Left colon (tissue), 2 donors: ENCODE measurements at places on chromosomes 11 and 22.

- DNase-seq, result no peak
Observed at GRCh38 chr11:121489823-121490222, 37.1 kb upstream of the SORL1-AS1 start.

GRCh38 chr11:75509020-75509720 lies 16.6 kb downstream of the GDPD5 start:
- no peak for DNase-seq

DNA sequence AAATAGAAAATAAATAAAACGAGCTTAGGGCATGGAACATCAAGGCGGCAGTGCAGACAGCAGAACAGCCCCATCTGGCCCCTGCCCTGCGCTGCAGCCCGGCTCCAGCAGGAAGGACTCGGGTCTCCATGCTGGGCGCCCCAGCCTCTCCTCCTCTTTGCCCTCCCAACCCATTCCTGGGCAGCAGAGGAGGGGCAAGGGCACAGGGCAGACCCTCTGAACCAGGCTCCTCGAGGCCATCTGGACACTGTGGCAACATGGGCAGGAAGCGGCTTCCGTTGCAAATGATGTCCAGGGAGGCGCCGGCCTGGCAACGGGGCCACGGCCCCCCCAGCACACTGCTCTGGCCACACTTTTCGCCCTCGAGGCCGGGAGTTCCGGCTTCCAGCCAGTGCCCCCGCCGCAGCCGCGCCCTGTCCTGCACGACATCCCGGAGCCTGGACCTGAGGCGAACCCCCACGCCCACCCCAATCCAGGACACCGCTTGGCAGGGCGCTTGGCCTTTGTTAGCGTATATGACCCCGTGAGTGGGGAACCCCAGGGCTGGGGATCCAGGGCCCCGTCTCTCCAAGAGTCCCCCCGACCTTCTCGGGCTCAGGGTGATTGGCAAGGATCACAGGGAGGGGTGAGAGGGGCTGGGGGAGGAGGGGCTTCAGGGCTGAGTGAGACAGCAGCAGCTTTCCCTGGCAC lies 192.1 kb downstream of the IGLL1 start:
- no peak for DNase-seq

DNA sequence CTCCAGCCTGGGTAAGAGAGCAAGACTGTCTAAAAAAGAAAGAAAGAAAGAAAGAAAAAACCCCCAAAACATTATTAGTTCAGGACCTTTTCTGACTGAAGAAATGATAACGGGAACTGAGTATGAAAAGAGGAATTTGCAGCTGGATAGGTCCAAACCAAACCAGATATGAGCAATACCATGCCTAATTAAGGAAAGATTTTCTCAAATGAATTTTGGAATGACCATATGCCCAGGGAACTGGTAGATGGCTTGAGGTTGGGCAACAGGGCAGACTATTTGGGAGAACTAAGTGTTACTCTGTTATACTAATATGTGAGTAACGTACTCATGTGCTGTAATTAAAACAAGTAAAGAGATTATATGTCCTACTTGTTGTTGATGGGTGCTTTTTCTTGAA lies 186.1 kb downstream of the TMEM135 start:
- no peak for DNase-seq

GRCh38 chr11:66478729-66479393 lies 1.4 kb upstream of the DPP3 start:
- DNase-seq, result no peak

DNA sequence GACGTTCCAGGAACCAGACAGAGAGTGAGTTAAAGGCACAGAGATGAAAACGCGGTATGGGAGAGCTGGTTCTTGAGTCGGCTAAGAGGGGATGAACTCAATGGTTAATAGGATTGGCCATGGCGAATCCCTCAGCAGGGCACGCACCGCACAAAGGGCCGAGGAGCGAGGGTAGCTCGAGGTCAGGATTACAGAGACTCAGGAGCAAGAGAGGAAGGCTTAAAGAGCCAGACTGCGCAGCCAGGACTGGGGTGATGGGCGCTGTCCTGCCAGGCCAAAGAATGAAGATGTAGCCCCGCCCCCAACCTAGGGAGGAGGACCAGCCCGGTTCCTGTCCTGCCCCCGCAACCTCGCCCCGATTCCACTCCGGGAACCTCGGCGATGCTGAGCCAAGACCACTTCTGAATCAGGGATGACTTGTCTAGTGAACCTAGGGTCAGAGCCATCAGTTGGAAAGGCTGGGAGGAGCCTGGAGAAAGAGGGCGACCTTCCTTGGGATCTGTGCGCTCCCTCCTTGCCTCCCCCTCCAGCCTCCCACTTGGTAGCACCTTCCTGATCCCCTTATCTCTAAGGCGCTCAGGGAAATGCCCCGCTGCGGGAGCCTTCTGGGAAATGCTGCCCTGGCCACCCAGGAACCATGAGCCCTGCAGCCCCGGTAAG lies at the start of gene PLEKHB1:
Gene PLEKHB1, plus strand, starts transcription at position 610 of the 660 bp plus-strand sequence. Its CDS starts 28 bp downstream, at position 638.
- no peak for DNase-seq

- no peak for DNase-seq
Observed at GRCh38 chr11:116224889-116225200, 547.9 kb downstream of the BUD13 start.

DNA sequence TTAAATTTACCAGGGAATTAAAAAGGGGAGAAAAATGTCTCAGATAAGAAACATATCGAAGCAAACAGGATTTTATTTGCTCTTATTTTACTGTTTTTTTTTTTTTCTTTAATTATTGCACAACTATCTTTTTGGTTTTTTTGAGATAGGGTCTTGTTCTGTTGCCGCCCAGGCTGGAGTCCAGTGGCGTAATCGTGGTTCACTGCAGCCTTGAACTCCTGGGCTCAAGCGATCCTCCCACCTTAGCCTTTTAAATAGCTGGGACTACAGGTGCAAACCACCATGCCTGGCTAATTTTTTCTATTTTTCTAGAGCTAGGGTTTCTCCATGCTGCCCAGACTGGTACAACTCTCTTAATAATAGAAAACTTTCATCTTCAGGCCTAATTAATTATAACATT lies 32.5 kb downstream of the DRG1 start:
- no peak for DNase-seq

- DNase-seq, result peak; percentile 35
Observed at GRCh38 chr11:68904248-68904847, 657 bp downstream of the IGHMBP2 start.

- peak; percentile 84 for DNase-seq
Observed at GRCh38 chr11:61626580-61627380, 45.9 kb upstream of the SYT7 start.

DNA sequence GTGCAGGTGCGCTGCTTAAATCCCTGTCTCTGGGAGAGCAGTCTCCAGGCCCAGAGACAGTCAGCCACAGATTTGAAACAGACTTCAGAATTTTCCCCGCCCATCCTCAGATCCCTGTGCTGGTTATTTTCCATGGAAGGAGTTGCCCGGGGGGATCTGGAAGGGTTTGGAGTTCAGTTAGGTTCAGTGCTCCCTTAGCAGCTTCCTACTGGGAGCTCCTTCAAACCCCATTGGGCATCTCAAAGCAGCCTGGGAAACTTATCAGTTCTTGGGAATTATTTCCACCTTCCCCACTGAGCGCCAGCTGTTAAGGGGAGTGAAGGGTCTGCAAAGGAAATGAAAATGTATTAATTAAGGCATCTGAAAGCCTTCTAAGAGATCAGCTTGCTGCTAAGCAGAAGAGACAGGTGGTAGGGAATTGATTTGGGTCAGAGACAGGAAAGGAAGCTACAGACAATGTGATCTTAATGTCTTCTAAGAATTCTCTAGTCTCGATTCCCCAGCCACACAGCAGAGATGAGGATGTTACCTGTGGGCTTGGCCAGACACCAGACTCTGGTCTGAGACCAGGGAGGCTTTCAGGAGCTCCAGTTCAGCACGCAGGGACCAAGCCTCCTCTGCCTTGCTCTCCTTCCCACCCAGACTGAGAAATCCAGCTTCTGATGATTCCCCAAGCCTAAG lies 106.2 kb upstream of the TBCEL start:
- no peak for DNase-seq

DNA sequence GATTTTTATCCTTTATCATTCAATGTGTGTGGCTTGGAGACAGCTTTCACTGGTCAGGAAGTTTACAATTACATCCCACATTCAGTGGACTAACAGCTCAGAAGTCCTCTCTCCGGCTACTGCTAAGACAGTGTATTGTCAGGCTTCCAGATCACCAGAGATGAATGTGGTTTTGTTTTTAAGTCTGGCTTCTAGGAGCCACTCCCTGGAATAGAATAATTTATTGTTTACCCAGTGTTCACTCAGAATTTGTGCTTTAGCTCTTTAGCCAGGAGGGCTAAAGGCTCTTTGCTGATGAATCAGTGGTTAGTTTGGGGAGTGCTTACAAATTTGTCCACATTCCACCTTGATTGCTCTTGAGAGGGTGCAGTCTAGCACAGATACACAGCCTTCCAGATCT lies 26.5 kb downstream of the TRIM77 start:
- no peak for DNase-seq

- DNase-seq, result no peak
Observed at GRCh38 chr11:22337596-22338485, at the start of gene SLC17A6. Gene SLC17A6, plus strand, starts transcription at chr11:22338381. Its CDS starts 153 bp downstream, at chr11:22338534.

DNA sequence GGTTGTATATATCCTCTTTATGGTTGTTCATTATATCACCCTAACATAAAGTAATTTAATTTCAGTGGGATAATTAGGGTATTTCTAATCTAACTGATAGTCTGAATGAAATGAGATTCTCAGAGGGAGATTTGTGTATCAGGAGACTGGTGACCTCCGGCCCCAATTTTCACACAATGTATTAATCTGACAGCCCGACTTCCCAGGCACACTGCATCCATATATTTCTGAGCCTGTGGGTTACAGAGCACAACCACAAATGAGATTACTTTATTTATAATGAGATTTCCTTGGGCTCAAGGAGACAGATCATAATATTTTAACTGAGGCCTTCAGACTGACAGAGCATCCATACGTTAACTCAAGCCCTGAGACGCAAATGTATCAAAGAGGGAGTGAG lies 125.9 kb downstream of the RCN1 start:
- no peak for DNase-seq

DNA sequence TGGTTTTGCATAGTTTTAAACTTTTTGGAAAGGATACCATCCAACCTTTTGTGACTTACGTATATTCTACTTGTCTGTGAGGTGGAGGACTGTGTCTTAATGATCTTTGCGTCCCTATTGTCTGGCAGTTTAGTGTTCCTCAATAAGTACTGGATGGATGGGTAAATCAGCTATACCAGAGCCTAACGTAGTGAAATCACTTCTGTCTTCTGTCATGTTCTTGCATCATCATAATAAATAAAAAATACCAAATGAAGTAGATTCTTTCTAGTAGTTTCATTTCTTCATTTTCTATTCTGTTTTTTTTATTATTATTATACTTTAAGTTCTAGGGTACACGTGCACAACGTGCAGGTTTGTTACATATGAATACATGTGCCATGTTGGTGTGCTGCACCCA lies 66.4 kb downstream of the ACER3 start:
- no peak for DNase-seq

- DNase-seq, result no peak
Observed at GRCh38 chr11:14067686-14068085, 105.2 kb downstream of the SPON1 start.

GRCh38 chr22:40463017-40463631 lies 92.7 kb downstream of the SGSM3 start:
- no peak for DNase-seq

DNA sequence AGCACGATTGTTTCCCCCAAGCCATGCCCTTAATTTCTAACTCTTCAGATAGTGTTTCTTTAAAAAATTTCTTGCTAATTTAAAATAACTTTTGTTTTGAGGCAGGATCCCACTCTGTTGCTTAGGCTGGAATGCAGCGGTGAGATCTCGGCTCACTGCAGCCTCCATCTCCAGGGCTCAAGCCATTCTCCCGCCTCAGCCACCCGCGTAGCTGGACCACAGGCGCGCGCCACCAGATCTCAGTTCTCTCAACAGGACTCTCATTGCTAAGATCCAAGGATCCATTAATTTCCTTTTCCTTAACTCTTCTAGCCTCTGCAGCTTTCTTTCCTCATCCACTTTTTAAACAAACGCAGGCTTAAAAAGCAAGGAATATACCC lies 327 bp upstream of the MED17 start:
- no peak for DNase-seq

DNA sequence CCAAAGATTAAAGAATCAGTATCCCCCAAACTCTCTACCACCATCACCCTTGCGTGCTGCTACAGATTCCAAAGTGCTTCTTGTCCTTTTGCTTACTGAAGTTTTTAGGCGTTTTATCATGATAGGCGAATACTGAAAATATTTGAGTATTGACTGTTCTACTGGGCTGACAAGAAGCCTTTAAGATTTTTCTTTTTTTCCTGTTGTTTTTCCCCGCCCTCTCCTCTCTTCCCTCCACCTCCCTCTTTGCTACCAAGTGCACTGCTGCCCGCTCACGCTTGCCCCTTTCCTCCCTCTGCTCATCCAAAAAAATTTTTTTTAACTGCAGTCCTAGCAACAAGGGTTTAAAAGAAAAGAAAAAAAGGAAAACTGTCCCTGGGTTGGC lies 679 bp downstream of the SPCS2 start:
- DNase-seq, result no peak

DNA sequence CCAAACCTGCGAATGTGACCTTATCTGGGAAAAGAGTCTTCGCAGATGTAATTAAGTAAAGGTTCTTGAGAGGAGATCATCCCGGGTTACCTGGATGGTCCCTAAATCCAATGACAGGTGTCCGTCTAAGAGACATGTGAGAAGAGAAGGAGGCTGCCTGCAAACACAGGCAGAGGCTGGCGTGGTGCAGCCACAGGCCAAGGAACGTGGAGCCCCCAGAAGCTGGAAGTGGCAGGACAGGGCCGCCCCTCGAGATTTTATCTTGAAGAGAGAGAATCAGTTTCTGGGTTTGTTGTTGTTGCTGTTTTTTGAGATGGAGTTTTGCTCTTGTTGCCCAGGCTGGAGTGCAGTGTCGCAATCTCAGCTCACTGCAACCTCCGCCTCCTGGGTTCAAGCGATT lies 33.6 kb downstream of the MRGPRD start:
- DNase-seq, result no peak

- no peak for DNase-seq
Observed at GRCh38 chr11:44771841-44772240, 45.1 kb downstream of the TSPAN18 start.

DNA sequence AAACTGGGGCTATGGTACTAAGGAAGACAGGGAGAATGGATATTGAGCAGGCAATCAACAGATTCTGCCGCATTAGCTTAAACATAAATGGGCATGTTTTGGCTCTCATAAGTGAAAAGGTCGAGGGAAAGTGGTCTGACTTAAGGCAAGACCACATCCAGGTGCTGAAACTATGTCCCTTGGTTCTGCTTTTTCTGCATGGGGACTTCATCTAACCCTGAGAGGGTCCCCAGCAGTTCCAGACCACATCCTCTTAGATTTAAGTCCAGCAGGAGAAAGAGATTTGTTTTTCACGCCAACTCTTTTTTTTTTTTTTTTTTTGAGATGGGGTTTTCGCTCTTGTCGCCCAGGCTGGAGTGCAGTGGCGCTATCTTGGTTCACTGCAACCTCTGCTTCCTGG lies 5.5 kb downstream of the RPS6KA4 start:
- DNase-seq, result no peak

DNA sequence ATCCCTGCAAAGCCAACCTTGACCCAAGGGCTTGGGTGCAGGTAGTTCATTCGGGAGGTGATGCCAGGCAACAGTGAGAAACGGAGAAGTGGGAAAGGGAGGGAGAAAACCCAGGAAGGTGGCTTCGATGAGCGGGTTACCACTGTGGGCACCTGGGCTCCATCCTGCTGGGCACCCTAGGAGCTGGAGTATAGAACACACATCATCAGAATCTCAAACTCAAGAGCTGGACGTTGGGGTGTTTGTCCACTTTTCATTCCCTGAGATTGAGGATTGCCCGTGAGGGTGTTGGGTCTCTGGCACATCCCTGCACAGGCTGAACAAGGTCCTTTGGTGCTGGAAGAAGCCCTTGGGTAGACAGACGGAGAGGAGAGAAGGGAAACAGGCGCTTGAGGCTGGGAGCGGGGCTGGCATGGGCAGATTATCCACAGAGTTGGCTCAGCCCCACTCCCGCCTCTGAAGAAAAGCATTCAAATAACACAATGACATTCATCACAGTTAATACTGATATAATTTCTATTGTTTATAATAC lies 70.4 kb downstream of the LRRC32 start:
- no peak for DNase-seq
